CD8-positive, alpha-beta T cell (primary cell): ENCODE measurements at places on chromosomes 3 and 15.

DNA sequence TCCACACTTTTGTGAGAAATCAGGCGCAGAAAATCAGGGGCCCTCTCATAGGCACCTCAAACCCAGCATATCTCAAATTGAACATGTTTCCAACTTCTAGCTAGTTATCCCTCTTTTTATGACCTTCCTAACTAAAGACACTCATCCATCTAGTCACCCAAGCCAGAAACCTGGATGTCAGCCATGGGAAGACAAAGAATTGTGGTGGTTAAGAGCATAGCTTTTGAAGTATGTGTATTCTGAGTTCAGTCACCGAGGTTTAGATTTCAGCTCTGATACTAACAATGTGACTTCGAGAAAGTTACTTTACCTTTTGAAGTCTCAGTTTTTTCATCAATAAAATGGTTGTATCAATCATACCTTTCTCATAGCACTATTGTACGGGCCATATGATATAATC lies 495.5 kb downstream of the NLGN1 start:
- DNase-seq = no peak

DNA sequence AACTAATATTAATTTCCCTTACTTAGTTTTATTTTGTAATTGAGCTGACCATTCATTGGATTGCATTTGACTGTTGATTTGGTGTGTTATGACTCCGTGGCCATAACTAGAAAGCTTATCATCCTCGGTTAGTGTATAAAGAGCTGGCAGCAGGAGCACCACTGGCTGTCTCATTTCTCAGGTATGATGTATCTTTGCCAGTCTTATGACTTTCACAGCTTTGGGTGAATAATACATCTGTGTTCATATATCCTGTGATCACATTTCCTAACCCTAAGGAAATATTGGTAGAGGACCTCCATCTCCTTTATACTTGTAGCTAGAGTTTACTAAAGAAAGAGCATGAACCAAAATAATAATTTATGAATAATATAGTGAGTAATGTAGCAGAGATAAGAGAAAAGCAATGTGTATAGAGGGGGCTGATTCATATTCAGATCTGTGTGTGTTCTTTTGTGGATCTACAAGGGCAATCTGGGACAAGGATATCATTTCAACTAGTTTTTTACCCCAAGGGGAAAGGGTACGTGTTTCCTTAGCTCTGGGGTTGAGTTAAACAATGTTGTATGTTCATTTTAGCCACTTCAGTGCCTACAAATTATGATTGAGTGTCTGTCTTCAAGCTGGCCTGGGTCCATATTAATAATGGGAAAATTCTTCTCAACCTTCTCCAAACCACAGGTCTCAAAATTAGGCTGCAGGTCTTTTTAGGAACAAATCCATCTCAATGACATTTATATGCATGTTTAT lies 901.7 kb downstream of the NTRK3 start:
- DNase-seq = no peak

DNA sequence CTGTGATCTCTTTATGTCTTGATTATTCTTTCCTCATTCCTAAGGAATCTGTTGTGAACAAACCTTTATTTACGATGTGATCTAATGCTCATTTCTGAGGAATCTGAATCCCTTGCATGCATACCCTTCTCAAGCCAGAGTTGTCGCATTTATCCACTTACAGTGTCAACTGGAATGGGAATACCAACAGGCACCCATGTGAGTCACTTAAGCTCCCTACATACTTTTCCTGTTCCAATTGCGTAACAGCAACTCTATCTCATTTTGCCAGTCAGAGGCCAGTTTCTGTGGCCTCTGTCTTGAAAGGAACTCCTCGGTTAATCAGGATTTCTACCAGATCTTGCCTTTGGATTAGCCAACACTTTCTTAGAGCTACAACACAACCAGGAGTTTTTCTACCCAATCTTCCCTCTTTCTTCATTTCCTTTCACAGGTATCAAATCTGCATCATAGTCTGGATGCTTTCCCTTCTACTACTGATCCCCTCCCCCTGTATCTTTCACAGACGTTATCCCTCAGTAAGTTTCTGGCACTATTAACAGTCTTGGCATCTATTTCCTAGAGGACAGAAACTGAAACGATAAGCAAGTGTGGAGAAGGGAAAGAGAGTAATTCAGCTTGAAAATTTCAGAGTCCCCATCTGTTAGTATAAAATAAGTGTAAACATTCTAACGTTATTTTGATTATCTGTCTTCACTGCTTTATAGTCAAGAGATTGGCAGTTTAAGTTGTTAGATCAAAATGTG lies 66.8 kb upstream of the BCHE start:
- DNase-seq = no peak

DNA sequence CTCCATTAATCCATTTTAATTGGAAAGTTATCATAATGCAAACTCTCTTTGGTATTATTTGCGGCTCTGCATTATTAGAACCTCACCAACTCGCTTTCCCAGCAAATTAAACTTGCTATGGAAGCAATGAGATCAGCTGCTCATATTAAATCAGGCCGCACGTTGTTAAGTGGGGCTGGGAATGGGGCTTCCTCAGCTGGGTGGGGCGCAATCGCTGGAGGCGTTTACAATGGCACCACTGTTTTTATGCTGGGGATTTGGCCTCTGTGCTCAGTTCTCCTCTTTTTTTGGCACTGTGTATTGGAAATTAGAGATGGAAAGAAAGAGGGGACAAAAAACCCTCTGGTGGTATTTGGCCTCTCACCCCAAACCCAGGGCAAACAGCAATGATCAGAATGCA lies 72.2 kb downstream of the RPLP1 start:
- DNase-seq = no peak

DNA sequence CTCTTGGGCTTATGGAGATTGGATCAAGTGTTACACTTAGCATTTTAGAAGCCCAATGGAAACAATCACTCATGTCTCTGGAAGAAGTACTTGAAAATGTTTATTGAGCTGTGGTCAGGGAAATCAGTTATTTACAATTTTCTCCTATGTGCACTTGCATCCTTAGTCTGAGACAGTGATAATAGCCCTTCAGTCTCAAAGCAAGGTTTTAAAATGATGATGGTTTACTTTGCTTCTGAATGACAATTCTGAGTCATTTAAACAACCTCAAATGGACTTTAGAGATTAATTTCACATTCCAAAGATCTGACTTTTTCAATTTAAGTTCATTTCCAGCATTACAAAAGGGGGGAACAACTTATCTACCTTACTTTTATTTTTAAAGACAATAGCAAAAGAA lies 20.1 kb downstream of the TIPARP start:
- DNase-seq = no peak

GRCh38 chr3:139235192-139235591 lies 108.6 kb upstream of the MRPS22 start:
- DNase-seq = no peak

- no peak for DNase-seq
Measured at GRCh38 chr15:85374831-85375230, 5.6 kb upstream of the AKAP13 start.

GRCh38 chr15:25785641-25786025 lies 77.5 kb downstream of the ATP10A start:
- no peak for DNase-seq

- no peak for DNase-seq
Measured at GRCh38 chr3:62876064-62876463, 848 bp upstream of the CADPS start.

DNA sequence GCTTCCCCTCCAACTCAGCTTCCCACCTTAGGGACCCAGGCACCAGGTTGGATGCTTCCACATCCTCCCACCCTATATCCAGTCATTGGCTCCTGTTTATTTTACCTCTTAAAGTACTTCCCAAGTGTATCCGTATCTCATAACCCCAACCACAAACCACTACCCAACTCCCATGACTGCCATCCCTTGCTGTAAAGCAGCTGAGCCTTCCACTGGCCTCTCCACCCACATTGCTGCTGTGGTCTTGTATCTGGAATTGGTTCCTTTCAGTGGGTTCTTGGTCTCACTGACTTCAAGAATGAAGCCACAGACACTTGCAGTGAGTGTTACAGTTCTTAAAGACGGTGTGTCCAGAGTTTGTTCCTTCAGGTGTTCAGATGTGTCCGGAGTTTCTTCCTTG lies 79.8 kb upstream of the HRH1 start:
- DNase-seq = no peak

DNA sequence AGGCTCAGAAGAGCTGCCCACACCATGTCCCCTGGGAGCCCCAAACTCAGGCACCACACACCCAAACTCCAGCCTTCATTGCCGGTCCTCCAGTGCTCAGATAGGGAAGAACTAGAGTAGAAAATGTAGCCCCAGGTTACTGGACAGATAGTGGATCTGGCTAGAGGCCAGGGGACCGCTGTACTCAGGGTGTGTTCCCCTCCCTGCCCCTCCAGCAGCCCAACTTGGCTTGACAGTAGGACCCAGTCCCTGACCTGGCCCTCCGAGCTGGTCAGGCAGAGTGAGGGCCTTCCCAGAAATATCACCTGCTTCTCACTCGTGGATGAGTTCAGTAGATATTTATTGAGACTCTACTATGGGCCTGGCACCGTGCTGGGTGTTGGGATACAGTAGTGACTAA lies 100.0 kb downstream of the CORO2B start:
- no peak for DNase-seq

GRCh38 chr3:171218069-171218468 lies 191.5 kb upstream of the SLC2A2 start:
- DNase-seq = no peak

DNA sequence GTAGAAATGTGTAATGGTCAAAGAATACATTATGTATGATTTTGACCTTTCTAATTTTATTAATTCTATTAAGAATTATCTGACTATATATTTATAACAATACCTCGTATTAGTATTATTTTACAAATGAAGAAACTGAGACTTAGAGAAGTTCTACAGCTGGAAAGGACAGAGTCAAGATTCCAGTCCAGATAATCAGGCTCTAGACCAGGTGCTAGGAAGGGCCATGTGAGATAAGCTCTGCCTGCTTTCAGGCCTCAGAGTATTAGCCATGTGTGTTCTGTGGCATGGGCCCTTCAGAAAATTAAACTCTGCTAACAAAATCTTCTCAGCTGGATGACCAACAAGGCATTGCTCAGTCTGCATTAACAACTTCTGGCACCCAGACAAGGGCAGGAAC lies 87.5 kb downstream of the CD200R1L start:
- no peak for DNase-seq

- DNase-seq = no peak
Measured at GRCh38 chr3:72892870-72893269, 5.0 kb downstream of the GXYLT2 start.

GRCh38 chr3:122365073-122365472 lies 18.0 kb downstream of the MIX23 start:
- no peak for DNase-seq
